ENCODE measurements at places on chromosomes 6 and 20. TPM values are rescaled to one million over a fixed set of nuclear protein-coding genes. Genes with fewer than 3 reads are reported as not detected.

Gene PRKN
- total RNA-seq: 0.57 TPM

Gene EYS
- total RNA-seq: not detected

Gene CFAP206
- not detected for total RNA-seq

Gene PRDM13
- total RNA-seq: 3.4 TPM

Gene BFSP1
- total RNA-seq: 4.2 TPM

Gene MTFR2
- 10.1 TPM for total RNA-seq

Gene COQ3
- 27.3 TPM for total RNA-seq

Gene LST1
- total RNA-seq: 0.09 TPM

Gene TMEM151B
- 0.23 TPM for total RNA-seq

Gene C4B
- total RNA-seq: 0.30 TPM

Gene CD24
- total RNA-seq: 193 TPM

Gene GNMT
- not detected for total RNA-seq

Gene VARS2
- total RNA-seq: 18.8 TPM

Gene TXLNB
- not detected for total RNA-seq

Gene FUCA2
- 49.3 TPM for total RNA-seq

DNA sequence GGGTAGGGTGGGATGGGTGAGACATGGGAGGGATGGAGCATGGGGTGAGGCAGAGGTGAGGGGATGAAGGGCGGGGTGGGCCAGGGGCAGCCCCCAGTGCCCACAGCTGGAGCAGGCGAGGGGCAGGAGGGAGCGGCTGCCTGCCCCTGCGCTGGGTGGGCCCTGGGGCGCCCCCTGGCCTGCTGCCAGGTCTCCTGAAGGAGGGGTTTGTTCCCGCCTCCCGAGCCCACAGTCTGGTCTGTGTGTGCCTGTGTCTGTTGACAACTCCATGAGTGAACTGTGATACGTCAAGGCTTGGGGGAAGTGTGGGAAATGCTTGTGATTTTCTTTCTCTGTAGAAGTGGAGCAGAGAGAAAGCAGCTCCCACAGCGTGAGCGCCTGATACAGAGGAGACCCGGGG, 10.9 kb upstream of the MRGBP start:
- DNase-seq: no peak

DNA sequence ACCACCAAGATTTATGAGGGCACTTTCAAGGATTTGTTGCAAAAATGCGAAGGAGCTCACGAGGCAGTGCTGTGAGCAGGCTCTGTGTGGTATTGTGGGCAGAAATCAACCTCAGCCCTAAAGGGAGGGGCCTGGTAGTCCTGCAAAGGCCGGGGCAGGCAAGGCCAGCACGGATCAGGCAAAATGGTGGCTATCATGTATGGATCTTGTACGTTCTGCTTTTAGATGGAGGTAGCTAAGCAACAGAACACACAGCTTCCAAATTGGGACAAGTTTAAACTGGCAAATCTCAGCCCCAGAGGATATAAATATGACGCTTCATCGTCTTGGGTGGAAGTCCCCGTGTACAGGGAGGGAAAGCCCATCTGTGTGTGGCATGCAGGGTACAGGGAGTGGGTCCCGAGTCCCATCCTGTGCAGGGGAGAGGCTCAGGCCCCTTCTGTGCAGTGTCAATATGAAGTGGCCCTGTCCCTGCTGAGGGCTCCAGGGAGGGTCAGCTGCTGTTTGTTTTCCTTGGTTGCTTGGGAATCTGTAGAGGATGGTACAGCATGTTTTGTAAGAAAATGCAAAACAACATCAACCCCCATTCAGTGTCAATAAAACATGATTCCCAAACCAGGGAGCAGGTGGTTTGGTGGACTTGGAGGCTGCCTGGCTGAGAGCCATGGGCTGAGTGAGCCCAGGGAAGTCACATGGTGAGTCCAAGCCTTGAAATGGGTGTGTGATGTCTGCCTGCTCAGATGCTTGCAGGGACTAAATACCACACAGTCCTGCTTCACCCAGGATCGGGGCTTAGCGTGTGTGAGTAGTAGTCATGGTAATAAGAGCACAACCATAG, 113.0 kb downstream of the SYCP2 start:
- no peak for DNase-seq

DNA sequence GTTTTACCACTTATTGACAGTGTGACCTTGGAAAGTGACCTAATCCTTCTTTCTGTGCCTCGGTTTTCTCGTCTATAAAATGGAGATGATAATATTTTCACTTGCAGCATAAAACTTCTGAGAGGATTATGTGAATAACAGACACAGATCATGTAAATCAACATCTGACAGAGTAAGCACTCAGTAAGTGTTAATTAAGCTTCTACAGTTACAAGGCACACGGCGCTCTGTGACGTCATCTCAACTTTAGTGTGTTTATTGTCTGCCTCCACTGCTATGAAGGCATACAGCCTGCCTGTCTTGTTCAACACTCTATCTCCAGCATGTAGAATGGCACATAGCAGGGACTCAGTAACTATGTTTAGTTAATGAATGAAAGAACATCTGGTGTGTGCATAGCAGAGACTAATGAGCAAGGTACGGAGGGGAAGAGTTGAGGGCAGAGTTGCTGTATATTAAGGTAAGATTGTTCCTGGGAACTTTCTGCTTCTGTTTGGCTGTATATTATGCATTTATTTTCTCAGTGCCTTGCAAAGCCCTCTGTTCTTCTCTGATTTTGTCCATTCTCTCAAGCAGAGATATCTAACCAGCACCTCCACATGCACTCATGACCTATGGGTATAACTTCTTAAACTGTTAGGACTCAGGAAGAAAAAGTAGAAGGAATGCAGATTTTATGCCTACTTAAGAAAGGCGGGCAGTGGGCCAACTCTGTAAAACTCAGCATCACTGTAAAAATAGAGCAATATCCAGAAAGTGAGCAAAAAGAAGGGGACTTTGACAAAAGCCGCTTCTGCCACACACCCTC, 66.4 kb upstream of the STMND1 start:
- DNase-seq: no peak

DNA sequence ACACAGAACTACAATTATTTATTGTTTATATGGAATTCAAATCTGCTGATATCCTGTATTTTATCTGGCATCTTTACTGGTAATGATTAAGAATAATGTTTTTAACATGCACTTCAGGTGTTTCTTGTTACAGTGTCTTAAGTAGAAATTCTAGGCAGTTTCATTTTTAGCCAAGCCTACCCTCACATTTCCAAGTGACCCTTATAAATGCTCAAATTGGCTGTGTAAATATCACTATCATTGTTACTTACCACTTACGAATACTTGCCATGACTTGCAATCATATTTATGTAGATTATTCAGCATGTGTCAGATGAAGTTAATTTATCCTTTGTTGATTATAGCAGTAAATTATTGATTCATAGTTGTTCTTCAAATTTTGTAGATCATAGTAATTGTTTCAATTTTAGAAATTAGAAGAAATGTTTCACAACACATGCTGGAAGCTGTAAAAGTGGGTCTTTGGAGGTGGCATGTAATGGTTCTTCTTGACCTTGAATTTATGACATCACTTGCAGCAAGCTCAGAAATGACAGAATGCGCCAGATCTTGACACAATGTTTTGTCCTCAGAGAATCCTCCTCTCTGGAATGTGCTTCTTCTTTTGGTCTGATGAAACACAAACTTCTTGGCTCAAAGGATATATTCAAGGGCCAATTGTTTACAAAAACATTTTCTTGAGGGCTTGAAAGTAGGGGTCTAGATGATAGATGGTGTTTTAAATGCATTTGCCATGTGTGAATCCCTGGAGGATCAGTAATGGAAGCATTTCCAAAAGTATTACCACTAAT, 471.8 kb downstream of the COL12A1 start:
- DNase-seq: no peak

- DNase-seq: peak; percentile 78
Measured at GRCh38 chr20:60695226-60696000, 556.6 kb upstream of the CDH4 start.

DNA sequence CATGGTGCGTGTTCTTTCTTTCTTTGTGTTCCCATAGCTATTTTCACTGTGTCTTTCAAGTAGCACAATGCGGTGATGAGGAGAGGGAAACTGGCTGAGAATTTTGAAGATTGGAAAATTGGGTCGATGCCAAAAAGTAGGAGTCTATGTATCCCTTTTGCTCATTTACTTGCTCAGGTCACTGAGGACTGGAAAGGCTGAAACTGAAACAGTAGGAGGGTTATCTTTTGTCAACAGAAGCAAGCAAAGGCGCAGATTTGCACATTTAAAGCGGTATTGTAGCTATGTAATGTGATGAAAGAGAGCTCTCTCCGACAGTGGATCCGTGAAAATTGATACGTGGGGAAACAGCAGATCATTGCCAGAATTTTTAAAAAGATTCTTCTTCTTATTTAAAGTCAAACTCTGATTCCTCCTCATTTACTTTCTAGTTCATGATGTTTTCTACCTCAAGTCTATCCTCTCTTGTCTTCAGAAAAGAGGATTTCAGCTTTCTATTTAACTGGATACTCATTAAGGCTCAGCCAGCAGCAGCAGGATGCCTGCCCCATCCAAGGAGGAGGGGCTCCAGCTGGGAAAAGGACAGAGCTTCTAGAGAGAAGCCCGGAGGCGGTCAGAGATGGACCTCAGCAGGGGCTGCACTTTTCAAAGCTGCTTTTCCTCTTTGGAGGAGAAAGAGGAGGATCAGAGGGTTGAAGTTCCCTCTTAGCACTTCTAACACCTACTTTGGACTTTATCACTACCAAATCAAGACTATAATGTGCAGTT, 15.9 kb upstream of the FYN start:
- DNase-seq: no peak

- DNase-seq: no peak
Measured at GRCh38 chr6:132388291-132388690, 13.0 kb downstream of the MOXD1 start.

- no peak for DNase-seq
Measured at GRCh38 chr6:87754828-87755227, 52.8 kb upstream of the AKIRIN2 start.

GRCh38 chr6:50610562-50610961, 102.8 kb upstream of the TFAP2D start:
- no peak for DNase-seq

DNA sequence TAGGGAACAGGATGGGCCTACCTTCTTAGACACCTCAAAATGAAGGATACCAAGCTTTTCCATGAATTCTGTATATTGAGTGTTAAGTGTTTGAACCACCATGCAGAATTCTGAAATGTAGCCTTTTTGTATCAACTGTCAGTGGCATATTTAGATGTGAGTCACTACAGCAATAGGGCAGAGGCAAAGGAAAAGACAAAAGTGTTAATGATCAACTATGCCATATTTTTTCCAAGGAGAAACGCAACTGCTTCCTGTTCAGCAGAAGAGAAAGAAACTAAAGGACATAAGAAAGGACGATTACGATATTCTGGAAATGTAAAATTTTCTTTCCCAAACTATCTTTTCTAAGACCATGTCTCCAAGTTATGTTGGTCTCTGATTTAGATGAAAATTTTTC, 104.6 kb upstream of the RSPO3 start:
- DNase-seq: no peak

DNA sequence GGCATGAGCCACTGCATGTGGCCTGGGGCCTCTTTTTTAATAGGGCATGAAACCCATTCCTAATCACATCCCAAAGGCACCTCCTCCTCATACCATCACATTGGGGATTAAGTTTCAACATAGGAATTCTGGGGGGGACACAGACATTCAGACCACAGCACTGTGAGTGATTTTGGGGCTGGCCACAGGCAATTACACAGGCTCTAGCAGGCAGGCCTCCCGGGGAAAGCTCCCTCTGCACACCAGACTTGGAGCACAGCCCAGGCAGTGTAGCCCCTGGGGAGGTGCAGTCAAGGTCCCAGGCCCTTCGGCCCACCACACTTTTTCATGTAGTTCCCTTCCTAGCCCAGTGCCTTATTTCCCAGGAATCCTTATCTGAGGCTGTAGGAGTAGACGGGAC, 5.5 kb downstream of the SFT2D1 start:
- no peak for DNase-seq

GRCh38 chr6:20467437-20467836, 65.8 kb downstream of the E2F3 start:
- DNase-seq: no peak

DNA sequence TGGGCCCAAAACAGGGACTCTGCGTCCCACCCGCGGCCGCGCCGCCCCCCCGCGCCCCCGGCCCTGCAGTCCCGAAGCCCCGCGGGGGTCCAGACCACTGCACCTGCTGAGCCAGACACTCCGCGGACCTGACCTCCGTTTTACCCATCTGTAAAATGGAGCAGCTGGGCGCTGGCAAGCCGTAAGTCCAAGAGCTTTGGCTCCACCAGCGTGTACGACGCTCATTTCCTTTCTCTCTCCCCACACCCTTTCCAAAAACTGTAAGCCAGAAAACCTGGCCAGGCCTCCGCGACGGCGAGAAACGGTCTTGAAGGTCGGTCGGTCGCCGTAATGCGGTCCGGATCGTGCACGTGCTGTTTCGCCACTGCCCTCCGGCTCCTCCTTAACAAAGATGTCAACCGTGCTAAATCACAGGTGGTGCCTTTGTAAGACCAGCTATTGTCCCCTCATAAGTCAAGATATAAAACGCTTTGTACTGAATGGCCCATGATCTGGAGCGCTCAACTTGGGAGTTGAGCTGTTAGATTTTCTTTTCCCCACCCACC, 7.8 kb upstream of the NR2E1 start:
- no peak for DNase-seq

DNA sequence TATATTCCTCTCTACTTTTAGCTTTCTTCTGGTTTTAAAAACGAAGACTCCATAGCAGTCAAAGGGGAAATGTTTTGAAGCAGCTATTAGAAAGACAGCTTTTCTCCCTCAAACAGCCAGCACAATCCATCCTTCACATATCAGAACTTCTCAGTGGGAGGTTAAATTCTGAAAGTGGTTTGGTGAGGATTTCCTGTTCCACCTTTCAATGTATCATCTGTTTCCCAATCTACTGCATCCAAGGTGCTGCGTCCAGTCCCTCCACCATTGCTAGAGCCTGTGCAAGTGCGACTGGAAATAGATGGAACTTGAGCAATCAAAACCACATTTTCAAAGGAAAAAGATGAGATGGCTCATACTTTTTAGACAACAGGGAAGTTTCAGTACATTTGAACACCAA, 508.3 kb upstream of the ARID1B start:
- DNase-seq: no peak

- DNase-seq: no peak
Measured at GRCh38 chr6:35208419-35208818, 5.3 kb upstream of the SCUBE3 start.

GRCh38 chr6:17179530-17180073, 77.8 kb downstream of the STMND1 start:
- peak; percentile 38 for DNase-seq

DNA sequence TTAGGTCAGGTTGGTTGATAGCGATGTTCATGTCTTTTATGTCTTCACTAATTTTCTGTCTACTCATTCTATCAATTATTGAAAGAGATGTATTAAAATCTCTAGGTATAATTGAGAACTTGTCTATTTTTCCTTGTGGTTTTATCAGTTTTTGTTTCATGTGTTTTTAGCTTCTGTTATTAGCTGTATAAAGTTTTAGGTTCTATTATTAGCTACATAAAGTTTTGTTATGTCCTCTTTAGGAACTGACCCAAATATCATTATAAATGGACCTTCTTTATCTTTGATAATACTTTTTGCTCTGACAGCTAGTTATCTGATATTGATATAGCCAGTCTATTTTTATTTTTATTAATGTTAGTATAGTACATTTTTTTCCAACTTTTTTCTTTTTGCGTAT, 92.4 kb upstream of the TMEM170B start:
- DNase-seq: no peak
